Activated gamma-delta T cell treated with anti-CD3 and anti-CD28 coated beads, Interleukin-2, amount 50 U/mL, for 16 hours (primary cell): ENCODE measurements at places on chromosomes 1 and 21.

DNA sequence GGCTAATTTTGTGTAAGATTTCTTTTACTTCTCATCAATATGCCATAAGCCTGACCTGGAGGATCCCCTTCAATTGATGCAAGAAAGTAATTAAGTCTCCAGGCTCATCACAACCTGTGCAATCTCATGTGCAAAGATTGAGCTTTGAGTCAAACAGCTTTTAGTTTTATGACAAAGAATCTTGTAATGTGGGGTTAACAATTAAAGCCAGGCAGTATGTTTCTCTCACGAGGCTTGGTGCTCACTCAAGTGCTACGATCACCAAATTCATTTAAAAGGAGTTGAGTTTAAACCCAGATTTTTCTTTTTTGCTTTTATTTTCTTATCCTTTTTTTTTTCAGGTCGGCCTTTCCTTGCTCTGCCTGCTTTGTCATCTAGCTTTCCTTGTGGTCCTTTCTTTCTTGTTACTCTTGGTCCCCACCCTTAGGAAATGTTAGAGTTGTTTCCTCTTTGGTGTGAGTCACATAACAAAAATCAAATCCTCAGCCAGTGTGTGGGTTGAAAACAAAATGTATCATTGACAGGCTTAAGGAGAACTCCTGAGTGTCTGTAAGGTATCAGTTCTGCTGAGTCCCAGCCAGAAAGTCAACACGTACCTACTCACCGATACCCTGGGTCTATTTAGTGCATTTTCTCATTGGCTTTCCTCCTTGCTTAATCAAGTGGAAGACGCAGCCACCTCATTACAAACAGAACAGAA, 1037.2 kb downstream of the ADGRL2 start:
- no peak for DNase-seq

- no peak for DNase-seq
Observed at GRCh38 chr1:160451859-160452232, 51.5 kb downstream of the VANGL2 start.

GRCh38 chr1:66175581-66175980, 358.4 kb upstream of the SGIP1 start:
- no peak for DNase-seq

- no peak for DNase-seq
Observed at GRCh38 chr1:199218065-199218464, 579.2 kb downstream of the PTPRC start.

GRCh38 chr1:5721634-5722215, 270.5 kb downstream of the NPHP4 start:
- no peak for DNase-seq

DNA sequence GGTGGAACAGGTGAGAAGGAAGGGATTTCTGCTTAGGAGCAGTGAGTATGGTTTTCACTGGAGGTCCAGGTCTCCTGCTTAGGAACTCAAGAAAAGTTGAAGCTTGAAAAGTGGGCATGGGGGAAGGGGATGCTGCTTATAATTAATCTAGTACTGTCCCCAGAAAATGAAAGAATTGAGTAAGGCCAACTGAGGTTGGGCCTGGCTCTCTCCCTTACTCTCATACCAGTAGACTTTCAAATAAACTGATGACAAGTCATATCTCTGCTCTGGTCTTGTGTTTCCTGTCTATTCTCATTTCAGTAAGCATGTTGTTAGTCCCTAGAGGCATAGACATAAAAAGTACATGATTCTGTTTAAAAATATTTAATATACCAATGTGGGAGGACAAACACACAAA, 26.4 kb downstream of the CD48 start:
- DNase-seq = no peak

- no peak for DNase-seq
Observed at GRCh38 chr1:8378178-8378577, 60.3 kb downstream of the SLC45A1 start.

- no peak for DNase-seq
Observed at GRCh38 chr1:25669781-25670567, 53.4 kb downstream of the MAN1C1 start.

GRCh38 chr1:203001986-203002385, 5.2 kb upstream of the TMEM183A start:
- no peak for DNase-seq

DNA sequence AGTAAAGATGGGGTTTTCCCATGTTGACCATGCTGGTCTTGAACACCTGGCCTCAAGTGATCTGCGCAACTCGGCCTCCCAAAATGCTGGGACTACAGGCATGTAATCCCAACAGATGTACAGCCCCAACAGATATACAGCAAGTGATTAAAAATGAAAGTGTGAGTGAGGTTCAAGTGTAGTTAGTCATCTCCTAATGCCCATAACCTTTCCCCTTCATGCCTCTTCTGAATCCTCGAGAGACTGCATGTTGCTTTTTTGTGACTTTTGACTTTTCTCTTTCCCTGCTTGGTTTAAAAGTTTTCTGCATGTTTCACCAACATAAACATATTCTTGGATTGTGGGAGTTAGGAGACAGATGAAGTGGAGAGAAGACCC, 31.2 kb downstream of the KCNK2 start:
- DNase-seq = no peak

DNA sequence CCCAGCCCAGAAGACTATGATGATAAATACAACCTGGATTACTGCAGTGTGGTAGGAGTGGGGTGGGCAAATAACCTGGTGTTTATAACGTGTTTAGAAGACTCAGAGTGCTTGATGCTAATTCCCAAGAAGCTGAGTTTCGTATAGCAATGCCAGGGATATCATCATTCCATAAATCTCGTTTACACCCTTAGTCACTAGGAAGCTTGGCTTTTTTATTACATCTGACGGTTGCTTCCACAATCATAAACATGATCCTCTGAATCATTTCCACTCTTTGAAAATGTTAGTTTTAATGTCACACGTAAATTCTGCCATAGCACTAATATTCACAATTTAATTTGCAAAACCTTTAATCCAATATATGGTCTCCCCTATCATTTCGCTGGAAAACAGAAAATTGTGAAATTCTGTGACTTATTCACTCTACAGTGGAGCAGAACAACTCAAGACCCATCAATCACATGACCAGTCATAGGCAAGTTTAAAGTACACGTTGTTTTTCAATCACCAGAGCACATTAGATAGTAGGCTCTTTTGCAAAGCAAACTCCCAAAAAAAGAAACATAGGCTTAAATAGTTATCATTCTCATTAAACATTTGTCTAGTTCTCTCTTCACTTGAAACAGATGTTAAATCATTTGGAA, 321.0 kb downstream of the LTN1 start:
- no peak for DNase-seq

GRCh38 chr21:37627561-37627960, 261.0 kb downstream of the DYRK1A start:
- no peak for DNase-seq

DNA sequence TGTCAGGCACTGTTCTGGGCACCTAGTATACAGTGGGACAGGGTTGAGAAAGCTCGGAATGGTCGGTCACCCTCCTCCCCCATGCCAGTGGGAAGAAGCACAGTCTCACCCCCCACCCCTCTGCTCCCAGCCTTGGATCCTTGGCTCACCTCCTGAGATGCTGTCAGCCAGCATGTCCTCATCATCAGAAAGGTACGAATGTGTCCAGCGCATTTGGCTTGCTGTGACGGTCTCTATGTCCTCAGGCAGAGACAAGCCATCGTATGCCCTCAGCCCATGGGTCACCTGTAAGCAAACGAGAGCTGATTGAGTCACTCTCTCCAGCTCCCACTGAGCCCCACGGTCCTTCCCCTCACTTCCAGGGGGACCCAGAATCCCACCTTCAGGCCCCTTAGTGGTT, 41.1 kb downstream of the HSPG2 start:
- no peak for DNase-seq

DNA sequence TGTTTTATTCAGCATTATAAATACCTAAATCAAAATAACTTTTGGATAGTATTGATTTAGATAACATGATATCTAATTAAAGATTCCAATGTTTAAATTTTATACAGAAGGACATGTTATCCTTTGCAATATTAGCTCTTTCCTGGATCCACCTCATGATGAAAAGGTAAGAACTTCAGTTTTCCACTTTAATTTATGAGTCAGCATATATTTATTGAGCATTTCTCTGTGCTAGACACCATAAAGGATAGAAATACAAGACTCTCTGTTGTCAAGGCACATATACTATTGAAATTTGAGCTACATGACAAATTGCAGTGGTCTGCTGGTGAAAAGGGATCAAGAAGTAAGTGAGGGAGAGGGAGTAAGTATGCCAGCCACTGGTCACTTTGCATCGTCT, 68.1 kb upstream of the EXO1 start:
- DNase-seq = no peak

DNA sequence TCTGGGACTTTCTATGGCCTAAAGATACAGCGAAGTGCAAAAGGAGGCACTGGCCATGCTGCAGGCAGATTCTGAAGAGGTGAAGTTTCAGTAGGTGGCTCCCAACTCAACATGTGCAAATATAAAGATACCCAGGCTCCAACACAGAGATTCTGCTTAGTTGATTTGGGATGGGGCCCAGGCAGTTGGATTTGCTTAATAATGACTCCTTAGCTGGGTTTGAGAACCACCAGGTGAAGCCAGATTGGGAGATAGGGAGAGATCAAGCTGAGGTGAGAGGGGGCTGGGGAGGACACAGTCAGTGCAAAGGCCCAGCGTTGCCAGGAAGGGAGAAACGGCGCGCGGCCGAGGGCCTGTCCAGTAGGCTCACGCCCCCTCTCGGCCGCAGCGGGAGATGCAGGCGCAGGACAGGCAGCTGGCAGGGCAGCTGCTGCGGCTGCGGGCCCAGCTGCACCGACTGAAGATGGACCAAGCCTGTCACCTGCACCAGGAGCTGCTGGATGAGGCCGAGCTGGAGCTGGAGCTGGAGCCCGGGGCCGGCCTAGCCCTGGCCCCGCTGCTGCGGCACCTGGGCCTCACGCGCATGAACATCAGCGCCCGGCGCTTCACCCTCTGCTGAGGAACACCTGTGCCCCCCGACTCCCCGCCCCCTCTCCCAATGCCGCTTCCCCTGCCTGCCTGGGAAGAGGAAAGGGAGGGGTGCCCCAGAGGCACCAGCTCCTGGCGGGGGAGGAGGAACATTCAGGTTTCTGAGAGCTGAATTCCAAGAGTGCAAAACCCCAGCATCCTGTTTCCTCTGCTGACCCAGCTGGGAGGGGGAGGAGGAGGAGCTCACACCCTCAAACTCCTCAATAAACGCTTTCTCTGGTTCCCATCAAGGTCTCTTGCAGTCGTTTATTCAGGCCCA, 1.2 kb downstream of the FAM167B start:
- DNase-seq = peak; percentile 64

GRCh38 chr1:38727684-38728584, 131.6 kb downstream of the RRAGC start:
- no peak for DNase-seq

DNA sequence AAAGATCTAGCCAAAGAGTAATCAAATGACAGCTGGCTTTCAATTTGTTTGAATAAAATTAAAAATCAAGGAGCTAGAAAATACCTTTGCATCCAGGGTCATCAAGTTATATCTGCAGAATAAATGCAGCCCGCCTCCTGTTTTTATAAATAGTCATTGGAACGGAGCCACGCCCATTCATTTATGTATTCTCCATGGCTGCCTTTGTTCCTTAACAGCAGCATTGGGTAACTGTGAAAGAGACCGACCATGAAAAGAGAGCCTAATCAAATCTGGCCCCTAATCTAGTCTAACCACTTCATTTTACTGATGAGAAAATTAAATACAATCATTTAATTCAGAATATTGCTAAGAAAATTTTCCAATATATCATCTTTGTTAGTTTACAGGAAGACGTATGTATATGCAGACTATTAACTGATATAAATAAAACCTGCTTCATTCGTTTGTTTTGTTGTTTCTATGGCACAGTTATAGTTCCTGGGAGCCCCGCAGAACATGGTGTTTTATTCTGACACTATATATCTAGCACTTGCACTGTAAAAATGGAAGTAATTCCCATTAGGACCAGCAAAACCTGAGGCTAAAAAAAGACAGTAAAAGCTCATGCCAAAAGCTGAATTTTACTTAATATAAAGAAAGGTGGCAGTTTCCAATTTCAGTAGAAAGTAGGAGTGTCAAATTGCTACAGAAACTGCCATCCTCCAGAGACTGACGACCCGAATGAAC, 111.8 kb upstream of the PALMD start:
- no peak for DNase-seq
